Right renal pelvis (tissue), 4 donors: ENCODE measurements at places on chromosomes 4 and X.

DNA sequence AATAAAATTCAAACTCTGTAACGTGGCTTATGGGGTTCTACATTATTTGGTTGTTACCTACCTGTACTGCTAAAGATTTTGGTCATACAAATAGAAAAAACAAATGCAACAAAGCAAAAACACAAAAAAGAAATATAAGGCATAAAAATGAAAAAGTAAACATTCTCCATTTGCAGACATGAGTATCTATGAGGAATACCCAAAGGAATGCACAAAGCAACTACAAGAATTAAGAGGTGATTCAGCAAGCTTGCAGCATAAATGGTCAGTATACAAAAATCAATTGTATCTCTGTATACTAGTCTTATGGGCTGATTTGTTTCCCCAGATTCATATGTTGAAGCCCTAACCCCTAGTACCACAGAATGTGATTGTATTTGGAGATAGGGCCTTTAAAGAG is 3.6 kb upstream of the PDE5A start:
- DNase-seq, result no peak

DNA sequence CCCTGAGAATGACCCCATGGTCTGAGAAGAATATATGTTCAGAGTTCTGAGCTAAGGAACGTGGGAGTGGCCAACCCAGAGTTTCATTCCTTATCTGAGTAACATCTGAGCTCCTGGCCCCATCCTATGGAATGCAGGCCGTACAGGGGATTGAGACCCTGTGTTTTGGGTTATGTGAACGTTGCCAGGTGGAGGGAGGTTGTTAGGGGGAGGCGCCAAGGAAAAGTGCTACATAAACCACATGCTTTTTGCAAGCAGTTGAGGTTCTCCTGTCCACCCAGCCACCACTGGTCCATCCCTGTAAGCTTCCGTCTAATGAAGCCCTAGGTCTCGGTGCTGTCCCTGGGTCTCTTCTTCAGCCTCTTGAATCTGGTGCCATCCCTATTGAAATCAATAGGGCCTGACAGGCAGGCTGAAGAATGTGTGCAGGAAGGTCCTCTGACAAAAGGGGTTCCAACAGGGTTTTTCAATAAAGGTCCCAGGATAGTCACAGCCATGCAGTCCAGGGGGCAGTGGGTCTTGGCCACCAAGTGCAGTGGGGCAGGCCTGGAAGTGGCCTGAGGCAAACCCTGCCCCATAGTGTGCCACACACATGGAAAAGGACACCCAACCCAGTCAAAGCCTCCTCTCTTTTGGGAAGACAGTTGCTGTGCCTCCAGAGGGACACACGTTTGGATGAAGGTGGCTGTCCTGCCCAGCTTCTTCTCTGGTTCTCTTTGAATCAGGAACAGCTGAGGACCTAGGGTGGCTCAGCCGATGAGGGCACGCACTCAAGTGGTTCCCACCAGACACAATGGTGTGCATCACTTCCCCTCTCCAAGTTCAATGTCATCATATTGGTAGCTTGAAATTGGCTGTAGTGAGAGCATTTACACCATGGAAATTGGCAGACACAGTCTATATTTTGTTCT is 53.5 kb downstream of the HTRA3 start:
- DNase-seq, result no peak

DNA sequence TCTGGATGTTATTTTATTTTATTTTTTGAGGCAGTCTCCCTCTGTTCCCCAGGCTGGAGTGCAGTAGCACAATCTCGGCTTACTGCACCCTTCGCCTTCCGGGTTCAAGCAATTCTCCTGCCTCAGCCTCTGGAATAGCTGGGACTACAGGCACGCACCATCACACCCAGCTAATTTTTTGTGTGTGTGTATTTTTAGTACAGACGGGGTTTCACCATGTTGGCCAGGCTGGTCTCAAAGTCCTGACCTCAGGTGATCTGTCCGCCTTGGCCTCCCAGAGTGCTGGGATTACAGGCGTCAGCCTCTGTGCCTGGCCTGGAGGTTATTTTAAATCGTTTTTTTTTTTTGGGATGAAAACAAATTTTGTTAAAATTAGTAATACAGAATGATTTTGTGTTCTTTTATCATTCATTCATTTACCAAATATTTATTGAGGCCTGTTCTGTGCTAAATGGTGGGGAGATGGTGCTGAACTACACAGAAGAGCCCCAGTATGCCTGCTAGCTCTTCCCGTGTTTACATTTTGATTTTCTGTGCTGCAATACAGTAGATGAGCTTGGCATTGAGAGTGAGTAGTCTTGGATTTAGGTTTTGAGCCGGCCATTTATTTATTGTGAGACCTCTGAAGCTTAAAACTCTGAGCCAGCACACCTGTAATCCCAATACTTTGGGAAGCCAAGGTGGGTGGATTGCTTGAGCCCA is 22.7 kb downstream of the ADD1 start:
- no peak for DNase-seq

DNA sequence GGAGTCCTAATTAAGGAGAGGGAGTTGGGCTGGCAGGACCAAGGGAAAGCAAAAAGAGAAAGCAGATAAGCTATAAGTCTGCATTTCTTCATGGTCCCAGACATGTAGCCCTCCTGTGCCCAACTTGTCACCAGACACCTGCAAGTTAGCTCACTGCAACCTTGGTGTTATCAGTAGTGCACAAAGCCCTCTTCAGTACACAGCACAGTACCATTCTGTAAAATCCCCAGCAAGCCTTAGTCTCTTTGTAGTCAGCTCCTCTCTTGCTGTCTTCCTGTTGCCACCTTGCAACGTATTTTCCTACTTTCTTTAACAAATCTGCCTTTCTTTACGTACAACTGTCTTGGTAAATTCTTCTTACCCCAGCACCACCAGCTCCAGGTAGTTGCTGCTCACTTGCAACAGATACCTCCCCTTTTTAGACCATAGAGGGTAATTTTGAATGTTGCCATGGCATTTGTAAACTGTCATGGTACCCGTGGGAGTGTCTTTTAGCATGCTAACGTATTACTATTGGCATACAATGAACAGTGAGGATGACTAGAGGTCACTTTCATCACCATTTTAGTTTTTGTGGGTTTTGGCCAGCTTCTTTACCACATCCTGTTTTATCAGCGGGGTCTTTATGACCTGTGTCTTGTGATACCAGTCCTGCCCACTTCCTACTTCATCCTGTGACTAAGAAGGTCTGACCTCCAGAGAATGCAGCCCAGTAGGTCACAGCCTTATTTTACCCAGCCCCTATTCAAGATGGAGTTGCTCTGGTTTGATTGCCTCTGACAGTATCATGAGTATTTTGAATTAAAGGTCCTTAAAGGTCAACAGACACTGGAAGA is 28.3 kb upstream of the AP1S2 start:
- no peak for DNase-seq

- no peak for DNase-seq
Observed at GRCh38 chrX:107272431-107272921, 66.1 kb downstream of the DNAAF6 start.

DNA sequence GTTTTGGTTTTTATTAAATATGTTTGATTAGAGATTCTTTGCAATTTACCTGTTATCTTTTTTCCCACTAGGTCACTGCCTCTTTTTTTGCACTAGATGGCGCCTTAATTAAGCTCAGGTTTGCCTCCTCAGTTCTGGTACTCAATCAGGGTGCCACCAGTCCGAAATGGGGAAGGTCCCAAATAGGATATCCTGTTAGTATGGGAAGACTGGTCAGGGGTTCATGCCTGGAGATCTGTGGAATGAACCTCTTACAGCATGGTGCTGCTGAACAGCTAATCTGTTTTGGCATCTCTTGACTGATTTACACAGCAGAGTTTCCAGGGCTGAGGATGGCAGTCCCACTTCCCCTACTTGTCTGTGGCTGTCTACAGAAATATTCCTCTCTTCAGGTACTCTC is 24.2 kb upstream of the VSIG1 start:
- no peak for DNase-seq

DNA sequence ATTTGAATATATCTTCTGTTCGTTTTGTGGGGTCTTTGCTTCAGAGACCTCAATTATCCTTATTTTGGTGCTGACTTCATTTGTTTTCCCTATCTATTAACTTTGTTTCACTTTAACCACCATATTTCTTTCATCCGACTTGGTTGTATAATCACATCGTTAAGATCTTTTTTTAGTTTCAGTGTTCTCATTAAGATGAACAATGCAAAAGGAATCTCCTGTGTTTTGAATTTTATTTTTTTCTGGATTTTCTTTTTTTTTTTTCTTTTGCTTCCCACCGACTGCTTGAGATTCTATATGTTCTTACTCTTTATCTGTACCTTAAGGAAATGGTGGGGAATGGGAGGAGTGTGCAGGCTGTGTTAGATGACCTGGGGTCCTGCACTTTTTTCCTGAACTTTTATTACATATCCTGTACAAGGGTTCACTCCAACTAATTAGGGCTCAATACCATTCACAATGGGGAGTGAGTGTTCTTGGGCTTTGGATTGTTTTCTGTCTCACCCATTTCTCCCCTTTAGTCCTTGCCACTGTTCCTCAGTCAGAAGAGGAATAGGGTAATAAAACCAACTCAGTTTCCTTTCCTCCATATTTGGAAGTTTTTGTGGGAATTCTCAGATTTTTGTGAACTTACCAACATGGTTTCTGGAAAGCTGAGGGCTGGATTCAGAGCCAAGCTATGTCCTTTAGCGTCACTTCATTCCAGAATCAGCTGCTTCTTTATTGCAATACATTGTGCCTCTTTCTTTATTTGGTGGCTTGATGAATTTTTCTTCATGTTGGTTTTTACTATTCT is 43.2 kb upstream of the BMPR1B start:
- DNase-seq, result no peak

DNA sequence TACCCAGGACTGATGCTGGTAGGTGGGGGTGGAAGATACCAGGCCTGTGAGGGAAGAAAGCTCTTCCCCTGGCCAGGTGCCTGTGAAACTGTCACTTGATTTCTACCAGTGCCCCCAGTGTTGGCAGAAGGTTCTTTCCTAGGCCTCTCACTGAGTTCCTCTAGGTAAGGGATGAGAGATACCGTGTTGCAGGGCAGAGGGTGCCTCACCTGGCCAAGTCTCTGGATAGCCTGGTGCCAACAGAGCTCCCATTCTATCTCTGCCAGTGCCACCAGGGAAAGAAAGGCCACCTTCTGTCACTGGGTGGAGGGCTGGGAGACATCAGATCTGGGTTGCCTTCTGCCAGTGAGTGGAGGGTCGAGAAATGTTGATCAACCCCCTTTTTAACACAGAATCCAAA is 94.1 kb downstream of the RTL5 start:
- no peak for DNase-seq

DNA sequence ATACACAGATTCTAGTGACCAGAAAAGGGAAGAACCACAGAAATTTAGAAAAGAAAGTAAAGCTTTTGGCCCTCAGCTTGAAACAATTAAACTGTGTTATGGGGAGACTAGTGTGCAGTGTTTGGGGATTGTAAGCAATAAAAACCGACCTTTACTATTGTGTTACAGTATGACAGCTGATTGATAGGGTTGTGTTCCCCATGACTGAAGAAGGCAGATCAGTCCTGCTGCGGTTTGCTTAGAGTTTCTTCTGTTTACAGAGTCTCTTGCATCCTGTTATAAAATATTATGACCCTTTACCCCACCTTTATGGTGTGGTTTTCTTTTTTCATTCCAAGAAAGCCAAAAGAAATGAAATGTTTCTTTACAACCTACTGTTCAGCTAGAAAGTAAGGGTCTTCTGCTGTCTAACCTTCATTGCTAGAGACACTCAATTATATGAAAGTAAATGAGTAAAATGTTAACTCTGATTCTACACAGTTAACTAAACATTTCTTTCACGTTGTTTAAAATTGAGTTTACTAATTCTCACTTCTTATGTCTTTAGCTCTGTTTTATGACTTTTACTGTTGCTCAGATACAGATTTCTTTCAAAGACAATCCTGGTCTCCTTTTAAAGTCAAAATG is 18.1 kb downstream of the CHIC1 start:
- no peak for DNase-seq

- DNase-seq, result no peak
Observed at GRCh38 chr4:53671757-53672156, 80.5 kb upstream of the LNX1 start.

DNA sequence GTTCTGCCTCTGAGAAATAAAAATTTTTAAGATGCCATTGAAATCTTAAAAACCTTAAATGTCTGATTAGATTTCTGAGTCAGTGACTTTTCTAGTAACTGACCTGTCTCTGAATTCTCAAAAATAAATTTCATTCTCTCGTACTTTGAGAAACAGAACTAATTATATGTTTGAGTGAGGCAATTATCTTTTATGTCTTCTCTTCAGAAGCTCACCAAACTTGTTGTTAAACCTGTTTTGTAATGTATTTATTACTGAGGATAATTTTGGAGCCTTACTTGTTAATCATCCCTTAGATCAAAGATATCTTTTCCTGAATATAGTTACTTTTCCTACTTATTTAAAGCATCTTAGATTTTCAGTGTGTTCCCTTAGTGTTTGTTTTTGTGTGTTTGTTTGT is 64.5 kb upstream of the MMAA start:
- DNase-seq, result no peak

GRCh38 chr4:13597141-13597540 is 30.4 kb downstream of the BOD1L1 start:
- DNase-seq, result no peak

DNA sequence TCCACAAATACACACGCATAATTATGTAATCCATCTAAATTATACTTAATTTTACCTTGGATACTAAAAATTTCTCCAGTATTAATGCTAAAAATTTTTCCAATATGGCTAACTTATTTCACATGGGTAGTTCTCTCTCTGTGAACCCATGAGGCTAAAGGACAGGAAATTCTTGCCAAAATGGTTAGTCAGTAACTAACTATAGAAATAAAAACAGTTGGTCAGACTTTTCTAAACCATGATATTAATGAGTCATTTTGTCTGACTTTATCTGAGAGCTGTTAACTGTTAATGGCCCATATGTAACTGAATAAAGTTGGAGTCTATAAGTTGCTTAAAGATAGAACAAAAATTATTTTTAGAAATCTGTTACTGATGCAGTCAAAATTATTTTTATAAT is 549.4 kb downstream of the TLL1 start:
- DNase-seq, result no peak
